ENCODE measurements at places on chromosomes 2 and 18.

DNA sequence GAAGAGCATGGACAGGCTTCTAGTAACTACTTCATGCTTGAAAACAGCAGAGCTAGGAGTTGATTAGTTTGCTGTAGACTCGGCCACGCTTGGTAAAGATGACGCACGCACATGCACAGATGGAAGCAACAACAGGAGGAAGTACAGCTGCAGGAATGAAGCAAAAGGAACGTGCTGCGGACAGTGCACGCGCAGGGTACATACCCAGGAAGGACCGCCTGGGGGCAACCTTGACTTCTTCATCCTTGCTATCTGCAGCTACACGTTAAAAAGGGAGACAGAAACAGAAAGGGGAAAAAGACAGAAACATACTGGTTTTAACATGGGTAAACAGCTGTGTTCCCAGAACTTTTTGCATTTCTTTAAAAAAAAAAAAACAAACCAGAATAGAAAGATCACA lies 17.7 kb downstream of the SLC66A2 start:
- no peak for DNase-seq

- no peak for DNase-seq
Observed at GRCh38 chr2:148906124-148906523, 31.1 kb downstream of the KIF5C start.

DNA sequence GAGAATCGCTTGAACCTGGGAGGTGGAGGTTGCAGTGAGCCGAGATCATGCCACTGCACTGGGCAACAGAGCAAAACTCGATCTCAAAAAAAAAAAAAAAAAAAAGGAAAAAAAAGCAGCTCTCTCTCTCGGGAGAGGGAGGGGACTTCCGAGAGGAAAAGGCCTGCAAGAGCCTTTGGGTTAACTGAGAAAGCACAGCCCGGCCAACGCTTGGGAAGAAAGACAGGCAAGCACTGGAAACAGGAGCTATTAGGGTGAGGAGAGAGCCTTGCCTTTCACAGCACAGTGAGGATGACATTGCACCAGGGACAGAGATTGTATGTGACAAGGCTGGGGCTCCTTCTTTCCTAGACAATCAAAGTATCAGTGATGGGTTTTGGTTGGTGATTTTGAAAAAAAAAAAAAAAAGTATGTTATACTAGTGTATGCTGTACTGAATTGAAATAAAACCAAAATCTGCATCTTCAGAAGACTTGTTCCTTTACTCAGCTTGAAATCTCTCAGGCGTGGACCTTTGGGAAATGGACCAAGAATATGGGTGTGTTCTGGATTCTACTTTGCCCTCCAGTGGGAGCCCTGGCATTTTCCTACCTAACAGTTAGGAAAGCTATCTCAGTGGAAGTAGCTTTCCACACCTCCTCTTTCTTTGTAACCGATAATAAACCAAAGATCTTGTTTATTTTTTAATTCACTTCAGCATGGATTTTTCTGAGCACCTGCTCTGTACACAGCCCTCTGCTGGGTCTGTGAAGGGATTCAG lies 16.7 kb downstream of the SRSF7 start:
- no peak for DNase-seq

GRCh38 chr18:1663879-1664705 lies 759.4 kb downstream of the ADCYAP1 start:
- DNase-seq = no peak

DNA sequence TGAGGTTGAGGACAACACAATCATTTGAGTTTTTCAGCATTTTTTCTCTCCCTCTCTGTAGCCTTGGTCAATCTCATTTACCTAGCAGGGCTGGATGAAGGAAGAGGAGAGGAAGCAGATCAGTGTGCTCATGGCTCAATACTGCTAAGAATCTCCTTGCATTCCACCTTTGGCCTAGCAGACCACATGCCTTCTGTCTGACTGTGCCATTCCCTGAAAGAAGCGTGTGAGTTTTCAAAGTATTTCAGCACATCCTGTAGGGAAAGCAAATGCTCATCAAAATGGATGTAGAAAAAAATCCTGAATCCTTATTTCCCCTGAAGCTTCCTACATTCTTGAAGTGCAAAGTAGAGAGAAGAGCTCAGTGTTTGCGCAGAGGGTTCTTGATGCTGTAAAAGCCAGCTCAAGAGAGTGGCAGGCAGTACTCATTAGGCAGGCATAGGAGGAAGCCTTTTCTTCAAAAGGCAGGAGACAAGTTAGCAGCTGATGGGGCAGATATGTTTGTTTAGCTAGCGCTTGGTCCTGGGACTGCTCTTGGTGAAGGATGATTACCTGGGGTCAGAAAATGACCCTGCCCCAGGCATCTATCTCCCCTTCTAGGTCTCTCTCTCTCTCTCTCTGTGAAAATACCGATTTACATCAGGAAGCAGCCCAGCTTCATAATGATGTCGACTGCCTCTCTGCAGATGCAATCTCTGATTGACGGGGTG lies 14.4 kb upstream of the PIK3C3 start:
- DNase-seq = no peak

All from NCI-H1694 (cell line).